ENCODE measurements at places on chromosomes 7 and 10.

GRCh38 chr7:1818575-1819258 is 148.6 kb downstream of the ELFN1 start:
- no peak for DNase-seq

GRCh38 chr10:129973674-129974059 is 9.6 kb upstream of the EBF3 start:
- DNase-seq: no peak

GRCh38 chr7:45920502-45921380 is at the start of gene IGFBP3:
Gene IGFBP3, minus strand, starts transcription at chr7:45921272. Its CDS starts 132 bp downstream, at chr7:45921140.
- DNase-seq: peak; percentile 53

DNA sequence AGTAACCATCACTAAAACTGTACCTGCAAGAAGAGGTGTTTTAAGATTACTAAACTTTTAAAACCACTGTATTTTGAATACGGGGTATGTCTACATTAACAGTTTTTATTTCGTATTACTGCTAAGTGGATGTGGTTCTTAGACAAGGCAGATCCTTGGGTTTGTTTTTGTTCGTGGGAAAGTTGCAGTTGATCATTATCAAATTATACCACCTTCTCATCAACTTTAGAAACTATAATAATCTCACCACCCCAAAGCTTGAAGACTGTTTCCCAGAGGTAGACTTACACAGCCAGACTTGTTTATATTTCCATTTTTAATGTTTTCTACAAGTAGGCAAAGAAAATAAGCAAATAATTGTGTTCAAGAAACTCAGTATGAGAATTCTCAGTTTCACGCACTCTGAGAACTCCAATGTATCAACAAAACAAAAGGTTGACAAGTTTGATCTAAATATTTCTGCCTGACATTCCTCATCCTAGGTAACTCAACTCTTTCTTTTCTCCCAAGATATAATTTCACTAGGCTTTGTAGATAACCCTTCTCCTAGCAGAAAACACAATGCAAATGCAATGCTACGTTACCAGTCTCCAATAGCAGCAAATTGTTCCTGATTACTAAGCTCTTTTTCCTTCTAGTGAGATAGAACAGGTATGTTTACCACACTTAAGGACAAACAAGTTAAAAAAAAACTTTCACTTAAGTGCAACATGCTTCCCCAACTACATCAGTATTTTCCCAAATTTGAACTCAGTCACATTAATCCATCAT is 36.0 kb downstream of the IGF2BP3 start:
- DNase-seq: no peak

- no peak for DNase-seq
Measured at GRCh38 chr10:88527245-88527644, 55.9 kb downstream of the RNLS start.

GRCh38 chr10:73872190-73872710 is 2.1 kb downstream of the CAMK2G start:
- peak; percentile 84 for DNase-seq

GRCh38 chr7:150335774-150336112 is 5.7 kb downstream of the RARRES2 start:
- DNase-seq: no peak

DNA sequence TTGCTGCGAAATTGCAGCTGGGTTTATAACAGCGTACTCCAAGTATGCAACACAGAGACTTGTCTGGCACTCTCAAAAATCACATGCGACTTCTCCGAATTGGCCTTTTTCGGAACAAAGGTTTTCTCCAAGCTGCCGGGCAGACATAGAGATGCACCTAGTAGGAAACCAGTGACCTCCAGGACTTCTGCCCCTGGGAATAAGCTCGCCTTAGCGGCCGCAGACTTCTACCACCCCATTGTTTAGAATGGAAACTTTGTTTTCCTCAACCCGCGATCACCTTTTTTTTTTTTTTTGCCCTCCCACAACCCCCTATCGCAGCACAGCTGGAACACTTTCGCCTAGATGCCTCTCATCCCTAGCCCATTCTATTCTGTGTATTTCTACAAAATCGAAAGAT is 4.9 kb upstream of the HOXA10 start:
- no peak for DNase-seq

- peak; percentile 58 for DNase-seq
Measured at GRCh38 chr10:133237588-133238465, at the start of gene VENTX. Gene VENTX, plus strand, starts transcription at chr10:133237855. Its CDS starts 60 bp downstream, at chr10:133237915.

- DNase-seq: no peak
Measured at GRCh38 chr7:12701433-12701832, 14.0 kb downstream of the ARL4A start.

- no peak for DNase-seq
Measured at GRCh38 chr7:45683556-45684148, 109.5 kb downstream of the ADCY1 start.

- DNase-seq: no peak
Measured at GRCh38 chr10:99450156-99450555, 19.7 kb upstream of the GOT1 start.

- DNase-seq: no peak
Measured at GRCh38 chr7:154871928-154872750, 130.8 kb downstream of the PAXIP1 start.

- peak; percentile 89 for DNase-seq
Measured at GRCh38 chr10:102814873-102815661, 22.1 kb downstream of the CYP17A1 start.

DNA sequence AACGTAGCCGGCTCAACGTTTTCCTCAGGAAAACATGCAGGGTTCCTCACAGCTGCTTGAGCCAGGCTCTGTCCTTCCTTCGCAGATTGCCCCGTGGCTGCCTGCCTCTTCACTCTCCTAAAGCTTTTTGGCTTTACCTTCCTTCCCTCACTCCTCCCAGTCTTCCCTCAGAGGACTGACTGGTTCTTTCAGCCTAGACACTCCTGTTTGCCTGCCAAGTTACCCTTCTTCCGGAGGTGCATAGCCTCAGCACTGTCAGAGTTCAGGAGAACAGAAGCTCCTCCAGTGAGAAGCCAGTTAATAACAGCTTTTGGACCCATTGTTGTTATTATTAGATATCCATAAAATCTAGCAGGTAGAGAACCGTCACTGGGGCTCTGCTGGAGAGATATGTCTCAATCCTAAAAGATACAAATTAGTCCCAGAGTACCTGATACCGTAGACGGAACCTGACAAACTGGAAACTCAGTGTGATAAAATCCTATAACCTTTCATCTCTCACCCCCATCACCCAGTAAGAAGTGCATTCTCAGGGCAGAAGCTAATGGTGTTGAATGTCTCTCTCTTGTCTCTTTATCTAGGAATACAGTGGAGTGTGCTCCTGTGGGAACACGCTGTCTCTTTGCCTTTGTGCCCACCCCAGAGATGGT is 79.6 kb downstream of the SND1 start:
- no peak for DNase-seq

DNA sequence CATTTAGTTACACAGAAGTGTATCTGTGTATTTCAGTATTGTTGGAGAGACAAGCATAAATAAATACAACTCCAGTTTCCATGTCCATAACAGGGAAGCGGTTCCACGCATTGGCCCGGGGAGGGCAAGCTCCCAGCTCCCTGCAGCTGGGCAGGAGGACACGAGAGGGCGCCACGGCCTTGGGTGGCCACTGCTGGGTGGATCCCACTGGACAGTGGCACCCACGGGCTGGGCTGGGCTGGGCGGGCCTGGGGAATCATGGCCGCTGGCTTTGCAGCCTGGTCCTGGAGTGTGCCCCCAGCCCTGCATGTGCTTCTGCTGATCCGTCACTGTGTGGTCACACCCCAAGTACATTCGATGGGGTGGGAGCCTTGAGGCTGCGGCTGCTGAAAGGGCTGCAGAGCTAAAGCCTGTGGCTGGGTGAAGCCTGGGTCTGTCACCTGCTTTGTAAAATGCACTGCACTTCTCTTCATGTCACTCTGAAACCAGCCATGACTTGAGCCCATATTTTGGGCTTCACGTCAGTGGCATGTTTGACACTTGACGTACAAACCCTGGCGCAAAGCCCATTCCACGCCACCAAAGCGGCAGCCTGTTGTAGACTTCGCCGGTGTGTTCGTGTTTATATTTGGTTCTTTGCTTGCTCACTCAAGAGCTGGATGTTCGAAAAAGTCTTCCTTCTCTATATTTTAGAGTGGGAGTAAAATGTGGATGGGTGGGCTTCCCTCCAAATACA is 27.5 kb downstream of the LRRC27 start:
- DNase-seq: no peak

- DNase-seq: no peak
Measured at GRCh38 chr10:113430634-113431397, 122.0 kb upstream of the HABP2 start.

DNA sequence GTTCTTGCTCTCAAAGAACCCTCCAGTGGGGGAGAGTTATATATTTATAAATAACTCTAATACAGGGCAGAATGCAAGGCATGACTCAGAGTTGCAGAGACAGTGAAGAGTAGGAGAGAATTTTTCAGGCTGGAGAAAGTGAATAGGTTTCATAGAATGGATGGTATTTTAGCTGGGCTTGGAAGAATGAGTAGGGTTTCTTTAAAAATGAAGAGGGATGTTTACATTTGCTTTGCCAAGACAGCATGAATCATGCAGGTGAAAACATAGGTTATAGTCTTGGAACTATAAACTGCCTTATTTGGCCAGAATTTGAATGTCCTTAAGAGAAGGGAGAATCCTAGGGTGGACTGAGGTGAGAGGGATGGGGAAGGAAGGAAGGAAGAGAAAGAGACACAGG is 124.8 kb downstream of the CPED1 start:
- no peak for DNase-seq

GRCh38 chr10:47332946-47333345 is 10.7 kb downstream of the GDF2 start:
- DNase-seq: no peak

DNA sequence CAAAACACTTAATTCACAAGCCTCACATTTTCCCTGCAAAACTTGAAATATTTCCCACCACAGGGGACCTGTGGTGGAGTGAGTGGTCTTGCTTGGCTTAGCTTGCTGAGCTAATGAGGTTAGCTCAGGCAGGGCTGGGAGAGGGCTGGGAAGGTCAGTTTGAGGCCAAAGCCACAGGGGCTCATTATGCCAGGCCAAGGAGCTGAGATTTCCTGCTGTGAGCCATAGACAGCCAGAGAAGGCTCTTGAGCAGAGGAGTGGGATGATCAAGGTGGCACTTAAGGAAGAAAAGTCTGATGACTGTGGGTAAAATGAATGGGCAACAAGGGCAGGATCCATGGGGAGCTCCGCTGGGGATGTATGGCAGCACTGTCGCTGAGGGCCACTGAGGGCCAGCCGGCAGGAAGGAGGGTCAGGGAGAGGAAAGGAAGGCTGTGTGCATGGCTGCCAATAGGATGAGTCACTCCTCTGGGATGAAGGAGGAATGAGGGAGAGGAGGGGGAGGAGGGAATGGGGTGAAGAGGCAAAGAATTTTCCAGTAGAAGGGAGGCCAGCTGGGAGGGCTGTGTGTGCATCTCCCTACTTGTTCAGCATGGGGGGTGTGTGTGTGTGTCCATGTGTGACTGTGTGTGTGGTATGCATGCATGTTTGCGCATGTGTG is 18.7 kb upstream of the ZNF488 start:
- no peak for DNase-seq

DNA sequence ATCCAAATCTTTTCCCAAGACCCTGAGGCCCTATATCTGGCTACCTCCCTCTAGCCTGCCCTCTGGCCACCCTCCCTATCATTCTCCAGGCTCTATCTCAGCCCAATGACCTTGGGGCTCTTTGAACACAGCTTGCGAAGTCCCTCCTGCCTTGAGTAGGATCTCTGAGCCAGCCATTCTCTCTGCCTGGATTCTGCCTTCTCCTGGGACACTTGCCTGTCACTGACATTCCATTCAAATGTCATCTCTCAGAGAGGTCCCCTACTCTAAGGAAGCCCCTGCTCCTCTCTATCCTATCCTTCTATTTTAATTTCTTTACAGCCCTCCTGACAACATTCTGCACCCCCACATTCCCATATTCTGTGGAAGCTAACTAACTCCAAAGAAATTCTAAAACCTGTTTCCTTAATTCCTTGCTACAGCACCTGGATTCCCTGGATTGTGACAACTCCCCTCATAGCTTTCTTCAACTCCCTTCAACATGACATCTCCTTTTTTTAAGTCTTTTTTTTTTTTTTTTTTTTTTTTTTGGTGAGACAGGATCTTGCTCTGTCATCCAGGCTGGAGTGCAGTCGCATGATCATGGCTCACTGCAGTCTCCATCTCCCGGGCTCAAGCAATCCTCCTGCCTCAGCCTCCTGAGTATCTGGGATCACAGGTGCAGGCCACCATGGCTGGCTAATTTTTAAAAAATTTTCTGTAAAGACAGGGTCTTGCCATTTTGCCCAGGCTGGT is 81.0 kb upstream of the ASAH2 start:
- DNase-seq: no peak

DNA sequence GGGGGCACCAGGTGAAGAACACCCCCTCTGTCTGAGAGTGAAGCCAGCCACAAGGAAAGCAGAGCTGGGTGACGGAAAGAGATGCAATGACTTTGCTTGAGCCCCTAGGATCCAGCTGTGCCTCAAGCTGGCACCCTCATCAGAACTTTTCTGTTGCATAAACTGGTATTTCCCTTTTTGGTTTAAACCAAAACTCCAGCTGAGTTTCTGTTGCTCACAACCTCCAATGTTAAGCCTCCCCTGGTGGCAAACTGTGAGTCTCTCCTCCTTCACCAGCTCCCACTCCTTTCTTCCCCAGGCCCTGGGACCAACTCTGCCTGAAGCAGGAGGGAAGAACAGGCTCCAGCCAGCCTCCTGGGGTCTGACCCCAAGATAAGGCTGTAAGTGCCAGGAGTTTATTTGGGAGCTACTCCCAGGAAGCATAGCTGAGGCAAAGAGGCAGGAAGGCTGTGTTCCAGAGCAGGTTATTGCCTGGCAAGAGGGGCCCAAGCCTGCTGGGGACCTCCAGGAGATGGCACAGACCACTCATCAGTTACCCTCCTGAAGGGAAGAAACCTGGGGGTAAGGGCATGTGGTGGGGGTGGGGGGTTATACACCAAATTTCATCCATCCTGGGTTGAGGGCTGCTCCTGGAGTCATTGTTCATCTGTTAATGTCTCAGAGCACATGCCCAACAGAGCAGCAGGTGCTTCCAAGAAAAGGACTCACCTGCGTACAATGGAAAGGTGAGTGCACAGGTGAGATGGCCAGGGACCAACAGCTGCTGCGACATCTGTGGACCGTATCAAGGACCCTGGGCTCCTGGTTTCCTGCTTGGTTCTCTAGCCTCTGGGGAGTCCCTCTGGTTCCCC is 73.3 kb upstream of the NANOS1 start:
- DNase-seq: no peak
